ENCODE measurements at places on chromosomes 1 and 21.
A peak's percentile ranks its signal among the peaks of the same experiment; 100 is the strongest.

DNA sequence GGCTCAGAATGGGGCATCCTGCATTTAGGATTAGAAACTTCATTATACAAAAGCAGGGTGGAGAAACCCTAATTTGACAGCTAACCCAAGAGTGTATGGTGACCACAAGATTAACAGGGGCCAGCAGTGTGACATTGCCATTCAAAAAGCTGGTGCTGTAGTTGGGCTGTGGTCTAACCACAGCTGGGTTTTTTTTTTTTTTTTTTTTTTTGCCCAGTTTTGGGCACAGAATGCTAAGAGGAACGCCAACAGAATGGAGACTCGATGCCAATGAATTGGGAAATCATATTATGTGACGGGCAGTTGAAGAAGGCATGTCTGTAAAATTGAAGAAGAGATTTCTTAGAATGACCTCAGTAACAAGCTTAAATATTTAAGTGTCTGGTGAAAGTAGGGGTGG lies 58.4 kb downstream of the NFIA start:
- no peak for DNase-seq
- no peak overlapping the region for H3K4me3 ChIP-seq
- peaks cover 42% of the 10 kb centered on the region for H3K4me1 ChIP-seq
- H3K27me3 ChIP-seq = no peaks in the 10 kb centered on the region

- no peak for DNase-seq
- no peak overlapping the region for H3K4me3 ChIP-seq
- peaks cover 15% of the 10 kb centered on the region for H3K4me1 ChIP-seq
These were observed 4.7 kb downstream of the CPLANE2 start for GRCh38 chr1:16232316-16232710.

DNA sequence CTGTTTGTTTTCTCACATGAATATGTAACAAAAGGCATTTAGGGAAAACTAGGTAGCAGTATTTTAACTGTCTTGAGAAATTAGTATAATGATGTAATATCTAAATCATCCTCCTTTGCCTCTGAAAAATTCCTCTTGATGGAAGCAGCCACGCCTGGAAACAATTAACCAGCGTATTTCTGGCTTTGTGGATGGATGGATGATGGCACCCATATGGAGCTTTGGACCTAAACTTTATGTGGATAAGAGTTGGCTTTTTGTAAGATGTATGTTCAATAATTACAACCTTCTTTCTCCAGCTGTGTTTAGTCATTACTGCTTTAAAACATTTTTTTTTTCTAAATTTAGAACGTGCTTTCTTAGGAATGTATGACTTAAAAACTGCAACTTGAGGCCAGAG lies 12.7 kb downstream of the CDCA8 start:
- H3K27me3 ChIP-seq = no peaks in the 10 kb centered on the region
- no peak overlapping the region for H3K4me3 ChIP-seq
- H3K27ac ChIP-seq = no peak overlapping the region
- no peaks in the 10 kb centered on the region for H3K4me1 ChIP-seq
- H3K36me3 ChIP-seq = no peaks in the 10 kb centered on the region
- DNase-seq = no peak

DNA sequence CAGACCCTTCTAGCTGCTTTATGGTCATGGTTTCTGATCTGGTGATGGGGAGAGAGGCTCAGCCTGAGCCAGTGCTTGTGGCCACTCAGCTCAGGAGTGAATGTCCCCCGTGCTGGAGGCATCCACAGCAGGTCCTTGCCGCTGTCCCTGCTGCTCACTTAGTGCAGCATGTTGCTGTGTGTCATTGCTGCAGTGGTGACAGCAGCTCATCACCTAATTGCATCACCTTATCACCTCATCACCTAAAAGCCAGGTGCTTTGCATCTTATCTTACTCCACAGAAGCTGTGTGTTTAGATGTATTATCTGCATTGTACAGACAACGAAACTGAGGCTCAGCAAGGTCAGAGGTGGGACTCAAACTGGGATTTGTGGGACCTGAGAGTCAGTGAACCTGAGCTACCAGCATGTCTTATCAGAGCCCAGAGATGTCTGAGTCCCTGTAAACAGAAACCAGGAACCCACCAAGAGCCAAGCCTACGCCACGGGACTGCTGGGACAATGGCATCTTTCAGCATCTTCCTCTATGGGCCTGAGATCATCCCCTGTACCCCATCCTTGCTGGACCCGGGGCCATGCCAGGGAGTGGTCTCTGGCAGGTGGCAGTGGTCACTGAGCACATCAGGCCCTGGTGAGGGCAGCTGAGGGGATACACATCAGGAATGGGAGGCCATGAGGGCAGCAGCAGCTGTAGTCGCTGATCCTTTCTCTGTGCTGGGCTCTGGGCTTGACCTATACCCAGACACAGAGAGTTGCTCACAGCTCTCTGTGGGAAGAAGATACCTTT lies 6.5 kb downstream of the PODN start:
- no peak overlapping the region for H3K27ac ChIP-seq
- peaks cover 9% of the 10 kb centered on the region for H3K27me3 ChIP-seq
- no peaks in the 10 kb centered on the region for H3K4me1 ChIP-seq

- no peaks in the 10 kb centered on the region for H3K4me1 ChIP-seq
- no peaks in the 10 kb centered on the region for H3K36me3 ChIP-seq
- H3K4me3 ChIP-seq = no peak overlapping the region
- DNase-seq = no peak
- no peaks in the 10 kb centered on the region for H3K27me3 ChIP-seq
- H3K27ac ChIP-seq = no peak overlapping the region
These were observed 54.8 kb downstream of the TRIM11 start for GRCh38 chr1:228351850-228352249.

DNA sequence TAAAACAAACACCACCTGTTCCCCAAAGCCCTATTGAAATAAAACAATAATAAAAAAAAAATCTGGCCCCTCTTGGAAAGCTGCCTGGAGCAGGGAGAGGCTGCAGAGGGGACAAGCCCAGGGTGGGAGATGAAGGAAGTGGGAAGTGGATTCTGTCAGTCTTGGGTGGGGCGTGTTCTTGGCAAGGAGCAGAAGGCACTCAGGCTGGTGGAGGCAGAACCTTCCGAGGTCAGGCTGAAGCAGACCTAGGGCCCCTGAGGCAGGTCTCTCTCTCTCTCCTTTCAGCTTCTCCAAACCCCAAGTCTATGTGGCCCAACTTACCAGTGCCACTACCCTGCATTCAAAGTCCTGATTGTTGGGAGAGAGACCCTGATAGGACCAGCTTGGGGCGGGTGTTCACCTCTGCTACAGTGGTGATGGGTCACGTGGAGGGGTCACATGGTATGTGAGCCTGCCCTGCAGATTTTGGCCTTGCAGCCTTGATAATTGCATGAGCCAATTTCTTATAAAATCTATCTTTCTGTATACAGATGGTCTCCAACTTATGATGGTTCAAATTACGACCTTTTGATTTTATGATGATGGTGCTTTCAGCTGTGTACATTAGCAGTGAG lies 145.4 kb upstream of the C1orf174 start:
- no peaks in the 10 kb centered on the region for H3K36me3 ChIP-seq
- H3K27ac ChIP-seq = no peak overlapping the region
- no peak overlapping the region for H3K4me3 ChIP-seq

DNA sequence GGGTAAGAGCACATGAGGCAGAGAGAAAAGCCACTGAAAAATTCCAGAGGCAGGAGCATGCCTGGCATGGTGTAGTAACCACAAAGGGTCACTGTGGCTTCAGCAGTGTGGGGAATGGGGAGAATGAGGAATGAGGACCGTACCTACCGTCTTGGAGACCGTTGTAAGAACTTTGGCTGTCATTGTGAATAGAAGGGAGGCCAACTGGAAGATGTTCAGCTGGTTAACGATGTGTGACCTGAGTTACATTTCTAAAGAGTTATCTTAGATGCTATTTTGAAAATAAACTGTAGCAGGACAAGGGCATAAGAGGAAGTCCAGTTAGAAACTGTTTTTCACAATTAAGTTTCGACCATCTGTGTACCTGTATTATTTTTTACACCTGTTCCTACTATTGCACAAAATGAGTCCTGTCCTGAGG lies 365.5 kb upstream of the SGIP1 start:
- no peaks in the 10 kb centered on the region for H3K27me3 ChIP-seq
- no peak for DNase-seq
- no peak overlapping the region for H3K4me3 ChIP-seq
- H3K4me1 ChIP-seq = no peaks in the 10 kb centered on the region
- no peak overlapping the region for H3K27ac ChIP-seq

DNA sequence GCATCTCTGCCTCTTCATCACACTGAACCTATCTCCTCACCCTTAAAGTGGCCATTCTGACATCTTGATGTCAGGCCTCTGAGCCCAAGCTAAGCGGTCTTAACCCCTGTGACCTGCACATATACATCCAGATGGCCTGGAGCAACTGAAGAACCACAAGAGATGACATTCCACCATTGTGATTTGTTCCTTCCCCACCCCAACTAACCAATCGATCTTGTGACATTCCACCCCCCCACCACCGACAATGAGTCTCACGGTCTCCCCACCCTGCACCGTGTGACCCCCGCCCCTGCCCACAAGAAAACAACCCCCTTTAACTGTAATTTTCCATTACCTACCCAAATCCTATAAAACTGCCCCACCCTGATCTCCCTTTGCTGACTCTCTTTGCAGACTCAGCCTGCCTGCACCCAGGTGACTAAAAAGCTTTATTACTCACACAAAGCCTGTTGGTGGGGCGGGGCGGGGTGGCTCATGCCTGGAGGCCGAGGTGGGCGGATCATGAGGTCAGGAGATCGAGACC lies 21.0 kb upstream of the PINK1 start:
- H3K36me3 ChIP-seq = no peaks in the 10 kb centered on the region
- no peak overlapping the region for H3K4me3 ChIP-seq
- no peak overlapping the region for H3K27ac ChIP-seq
- peak; percentile 27 for DNase-seq

GRCh38 chr1:22241250-22241649 lies 98.4 kb upstream of the WNT4 start:
- no peaks in the 10 kb centered on the region for H3K27me3 ChIP-seq
- no peaks in the 10 kb centered on the region for H3K4me1 ChIP-seq
- H3K4me3 ChIP-seq = no peak overlapping the region
- no peaks in the 10 kb centered on the region for H3K36me3 ChIP-seq
- H3K27ac ChIP-seq = no peak overlapping the region
- DNase-seq = no peak

- no peaks in the 10 kb centered on the region for H3K4me1 ChIP-seq
- DNase-seq = no peak
- H3K4me3 ChIP-seq = no peak overlapping the region
These were observed 25.8 kb upstream of the BCAS2 start for GRCh38 chr1:114607223-114607622.

DNA sequence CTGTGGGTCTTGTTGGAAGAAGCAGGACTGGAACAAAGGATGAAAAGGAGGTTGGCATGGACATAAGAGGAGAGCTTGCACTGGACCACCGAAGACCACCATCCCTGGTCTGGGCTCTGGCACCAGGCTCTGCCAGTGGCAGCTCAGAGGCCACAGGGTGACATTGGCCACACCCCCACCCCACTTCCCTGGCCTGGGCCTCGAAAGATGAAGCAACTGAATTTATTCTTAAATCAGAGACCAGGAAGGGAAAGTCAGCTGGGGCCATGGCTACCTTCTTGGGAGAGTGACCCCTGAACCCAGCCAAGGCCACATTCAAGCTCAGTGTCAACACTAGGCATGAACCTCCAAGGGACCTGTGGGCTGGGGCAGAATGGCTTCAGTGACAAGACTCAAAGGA lies 4.0 kb downstream of the KLHDC7A start:
- DNase-seq = no peak
- H3K36me3 ChIP-seq = no peaks in the 10 kb centered on the region
- no peak overlapping the region for H3K4me3 ChIP-seq
- H3K4me1 ChIP-seq = peaks cover 22% of the 10 kb centered on the region
- H3K27ac ChIP-seq = no peak overlapping the region

- no peak overlapping the region for H3K4me3 ChIP-seq
- H3K36me3 ChIP-seq = no peaks in the 10 kb centered on the region
- H3K27me3 ChIP-seq = peaks cover 22% of the 10 kb centered on the region
- H3K27ac ChIP-seq = no peak overlapping the region
- H3K4me1 ChIP-seq = no peaks in the 10 kb centered on the region
These were observed 25.3 kb upstream of the EFHD2 start for GRCh38 chr1:15384301-15384901.

DNA sequence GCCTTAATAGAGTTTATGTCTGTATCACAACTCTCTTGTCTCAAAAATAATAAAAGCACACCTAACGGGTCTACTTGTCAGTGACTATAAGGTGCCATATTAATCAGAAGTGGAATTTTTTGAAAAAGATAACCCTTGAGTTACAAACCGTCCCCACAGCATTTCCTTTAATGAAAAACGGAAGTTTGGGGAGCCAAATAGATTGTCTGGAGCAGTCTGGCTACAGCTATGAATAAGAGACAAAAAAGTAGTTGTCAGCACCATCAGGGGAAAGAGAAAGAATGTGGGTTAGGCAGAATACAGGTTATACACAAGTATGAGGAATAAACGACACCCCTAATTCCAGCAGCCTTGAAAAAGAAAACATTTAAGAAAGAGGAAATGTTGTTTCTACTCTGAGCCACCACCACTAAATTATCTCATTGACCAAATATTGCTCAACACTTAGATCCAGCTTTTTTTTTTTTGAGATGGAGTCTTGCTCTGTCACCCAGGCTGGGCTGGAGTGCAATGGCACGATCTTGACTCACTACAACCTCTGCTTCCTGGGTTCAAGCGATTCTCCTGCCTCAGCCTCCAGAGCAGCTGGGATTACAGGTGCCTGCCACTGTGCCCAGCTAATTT lies 29.4 kb upstream of the USP24 start:
- H3K4me3 ChIP-seq = no peak overlapping the region
- no peaks in the 10 kb centered on the region for H3K36me3 ChIP-seq
- no peaks in the 10 kb centered on the region for H3K4me1 ChIP-seq

- H3K27me3 ChIP-seq = no peaks in the 10 kb centered on the region
- peaks cover 13% of the 10 kb centered on the region for H3K4me1 ChIP-seq
- H3K36me3 ChIP-seq = no peaks in the 10 kb centered on the region
- peak; percentile 82 for DNase-seq
- no peak overlapping the region for H3K27ac ChIP-seq
- no peak overlapping the region for H3K4me3 ChIP-seq
These were observed 15.9 kb upstream of the SRSF4 start for GRCh38 chr1:29197590-29197924.
